ENCODE measurements at places on chromosomes 2 and 18.

DNA sequence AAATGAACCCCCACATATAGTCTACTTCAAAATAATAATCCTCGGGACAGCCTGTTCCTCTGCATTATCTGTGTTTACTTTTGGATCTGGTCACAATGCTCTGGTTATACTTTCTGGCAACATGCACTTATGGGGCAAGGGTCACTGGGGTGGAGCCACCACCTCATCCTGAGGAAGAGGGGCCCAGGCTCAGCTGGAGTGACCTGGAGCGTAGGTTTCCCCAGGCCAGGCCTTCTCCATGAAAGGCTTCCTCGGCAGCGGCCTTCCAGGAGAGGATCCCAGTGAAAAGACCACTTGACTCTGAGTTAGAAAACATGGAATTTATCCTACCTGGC lies 237.4 kb downstream of the SETBP1 start:
- no peaks in the 10 kb centered on the region for H3K27me3 ChIP-seq
- H3K4me3 ChIP-seq: no peak overlapping the region
- DNase-seq: no peak
- H3K4me1 ChIP-seq: peaks cover 5% of the 10 kb centered on the region

- peak overlapping the region; percentile 5 for H3K27ac ChIP-seq
- H3K36me3 ChIP-seq: no peaks in the 10 kb centered on the region
- no peak overlapping the region for H3K4me3 ChIP-seq
- DNase-seq: peak; percentile 54
- H3K4me1 ChIP-seq: no peaks in the 10 kb centered on the region
- H3K27me3 ChIP-seq: no peaks in the 10 kb centered on the region
Observed at GRCh38 chr18:12766986-12767433, 64.2 kb downstream of the PSMG2 start.

DNA sequence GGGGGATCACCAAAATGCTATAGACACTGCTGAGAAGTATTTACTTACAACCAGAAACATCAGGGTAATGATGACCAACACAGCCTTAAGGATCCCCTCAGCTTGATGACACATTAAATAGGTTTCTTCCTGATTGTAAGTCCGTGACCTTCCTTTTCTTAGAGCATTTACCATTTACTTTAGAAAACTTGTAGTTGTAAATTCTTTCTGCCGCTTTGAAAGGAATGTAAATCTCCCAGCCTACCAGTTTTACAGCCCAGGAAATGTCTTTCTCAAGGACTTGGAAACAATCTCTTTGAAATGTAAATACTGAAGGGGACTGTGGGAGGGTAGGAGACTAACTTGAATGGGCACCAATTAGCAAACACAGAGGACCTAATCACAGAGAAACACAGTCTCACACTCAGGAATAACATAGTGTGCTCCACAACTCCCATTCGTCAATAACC lies 278.6 kb downstream of the DSC3 start:
- H3K4me3 ChIP-seq: no peak overlapping the region
- no peaks in the 10 kb centered on the region for H3K27me3 ChIP-seq
- no peak for DNase-seq
- H3K4me1 ChIP-seq: peaks cover 5% of the 10 kb centered on the region
- H3K36me3 ChIP-seq: no peaks in the 10 kb centered on the region

DNA sequence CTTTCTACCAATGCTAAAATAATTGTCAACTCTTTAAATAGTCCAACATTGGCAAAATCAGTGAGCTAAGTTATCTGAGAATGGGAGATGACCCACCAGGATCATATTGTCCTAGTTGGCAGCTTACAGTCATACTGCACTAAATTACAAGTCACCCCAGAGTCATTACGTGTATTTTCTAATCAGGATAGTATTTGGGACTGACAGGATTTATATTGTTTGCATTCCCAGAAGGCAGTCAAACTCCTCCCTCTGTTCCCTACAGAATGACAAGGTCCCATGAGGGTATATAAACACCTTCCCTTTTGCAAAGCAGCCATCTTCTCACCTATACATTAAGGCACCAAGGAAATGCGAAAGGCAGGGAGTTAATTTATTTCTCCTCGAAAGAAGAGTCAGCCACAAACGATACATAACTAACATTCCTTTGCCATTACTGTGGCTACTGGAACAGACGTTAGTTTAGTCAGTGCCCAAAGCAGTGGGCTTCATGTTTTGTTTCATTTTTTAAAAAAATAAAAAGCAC lies 125.3 kb downstream of the ANTXR1 start:
- DNase-seq: no peak
- H3K4me3 ChIP-seq: no peak overlapping the region
- H3K27me3 ChIP-seq: no peaks in the 10 kb centered on the region
- no peak overlapping the region for H3K27ac ChIP-seq

DNA sequence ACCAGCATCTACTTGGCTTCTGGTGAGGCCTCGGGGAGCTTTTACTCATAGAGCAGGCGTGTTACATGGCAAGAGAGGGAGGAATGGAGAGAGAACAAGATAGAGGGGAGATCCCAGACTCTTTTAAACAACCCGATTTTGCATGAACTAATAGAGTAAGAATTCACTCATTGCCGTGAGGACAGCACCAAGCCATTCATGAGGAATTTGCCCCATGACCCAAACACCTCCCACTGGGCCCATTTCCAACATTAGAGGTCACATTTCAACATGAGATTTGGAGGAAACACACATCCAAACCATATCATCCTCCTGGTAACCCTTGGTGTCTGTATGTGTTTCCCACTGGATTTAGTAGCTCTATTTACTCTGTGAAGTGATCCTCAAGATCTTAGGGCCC lies 249.9 kb upstream of the SP5 start:
- no peak overlapping the region for H3K4me3 ChIP-seq
- H3K27ac ChIP-seq: no peak overlapping the region
- peak; percentile 21 for DNase-seq
- no peaks in the 10 kb centered on the region for H3K4me1 ChIP-seq
- no peaks in the 10 kb centered on the region for H3K27me3 ChIP-seq

GRCh38 chr18:3810296-3810695 lies 360.3 kb downstream of the TGIF1 start:
- H3K4me3 ChIP-seq: no peak overlapping the region
- H3K27me3 ChIP-seq: no peaks in the 10 kb centered on the region
- H3K4me1 ChIP-seq: no peaks in the 10 kb centered on the region
- peak; percentile 69 for DNase-seq
- no peaks in the 10 kb centered on the region for H3K36me3 ChIP-seq

DNA sequence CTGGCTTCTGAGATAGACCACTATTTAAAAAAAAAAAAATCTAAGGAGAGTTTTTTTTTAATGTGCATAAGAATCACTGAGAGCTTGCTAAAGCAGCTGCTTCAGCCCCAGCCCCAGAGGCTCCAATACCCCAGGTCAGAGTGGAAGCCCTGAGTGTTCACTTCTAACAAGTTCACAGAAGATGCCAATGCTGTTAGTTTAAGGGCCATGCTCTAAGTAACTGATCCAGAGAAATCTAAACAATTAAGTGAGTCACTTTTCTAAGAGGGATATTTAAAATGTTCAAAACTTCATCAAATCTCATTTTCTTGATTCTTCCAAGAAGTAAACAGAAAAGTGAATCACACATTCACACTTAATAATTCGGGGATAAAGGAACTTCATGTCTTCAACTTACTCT lies 126.4 kb upstream of the CD226 start:
- H3K4me1 ChIP-seq: no peaks in the 10 kb centered on the region
- H3K36me3 ChIP-seq: no peaks in the 10 kb centered on the region
- no peaks in the 10 kb centered on the region for H3K27me3 ChIP-seq
- no peak overlapping the region for H3K4me3 ChIP-seq

DNA sequence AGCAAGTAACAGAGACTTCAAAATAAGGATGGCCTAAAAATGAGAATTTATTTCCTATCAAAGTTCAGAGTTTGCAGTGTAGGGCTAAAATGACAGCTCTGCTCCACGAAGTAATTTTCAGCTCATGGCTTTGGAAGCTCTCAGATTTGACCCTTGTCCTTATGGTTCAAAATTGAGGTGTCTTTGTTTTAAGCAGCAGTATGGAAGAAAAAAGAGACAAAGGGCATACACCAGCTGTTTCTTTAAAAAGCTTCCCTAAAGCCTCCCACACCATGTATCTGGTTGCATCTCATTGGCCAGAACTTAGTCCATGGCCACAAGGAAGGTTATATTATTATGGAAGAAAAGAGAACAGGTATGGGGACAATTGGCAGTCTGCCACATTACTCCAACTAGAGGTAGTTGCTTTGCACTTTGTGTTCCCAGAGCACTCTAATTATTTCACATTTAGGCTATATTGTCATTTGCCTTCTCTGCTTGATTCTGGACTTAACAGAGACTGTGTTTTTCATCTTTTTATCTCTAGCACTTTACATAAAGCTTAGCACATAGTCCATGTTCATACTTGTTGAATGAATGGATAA lies 180.4 kb downstream of the MCFD2 start:
- H3K36me3 ChIP-seq: no peaks in the 10 kb centered on the region
- no peak overlapping the region for H3K4me3 ChIP-seq
- H3K4me1 ChIP-seq: peaks cover 3% of the 10 kb centered on the region
- DNase-seq: no peak

- peaks cover 32% of the 10 kb centered on the region for H3K27me3 ChIP-seq
- H3K36me3 ChIP-seq: no peaks in the 10 kb centered on the region
- peak overlapping the region; percentile 86 for H3K4me3 ChIP-seq
- H3K27ac ChIP-seq: peak overlapping the region; percentile 94
Observed at GRCh38 chr2:202034249-202035088, 814 bp downstream of the FZD7 start.

DNA sequence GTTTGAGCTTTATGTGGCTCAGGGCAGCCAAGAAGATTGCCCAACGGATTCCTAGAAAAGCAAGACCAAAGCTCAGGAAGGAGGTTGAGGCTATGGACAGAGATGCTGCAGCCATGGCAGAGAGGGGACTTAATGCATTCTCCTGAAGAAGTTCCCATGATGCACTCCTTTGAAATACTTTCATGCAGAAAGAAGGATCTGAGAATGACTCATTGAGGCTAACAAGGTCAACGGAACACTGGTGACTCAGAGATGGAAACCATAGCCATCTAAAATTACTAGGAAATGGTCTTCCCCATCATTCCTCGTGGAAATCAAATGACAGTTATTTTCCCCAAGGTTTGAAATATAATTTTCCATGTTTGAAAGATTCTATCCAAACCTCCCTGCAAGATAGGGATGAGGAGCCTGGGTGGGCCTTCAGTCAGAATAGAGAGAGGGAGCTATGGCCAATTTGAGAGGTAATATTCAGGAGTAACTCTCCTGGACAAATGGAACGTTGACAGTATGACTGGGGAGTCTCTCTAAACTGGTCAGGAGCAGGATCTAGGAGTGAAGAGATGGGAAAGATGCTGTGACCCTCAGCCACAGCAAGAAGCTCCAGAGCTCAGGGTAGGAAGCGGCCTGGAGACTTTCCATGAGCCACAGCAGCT lies 63.0 kb downstream of the REEP1 start:
- H3K27me3 ChIP-seq: no peaks in the 10 kb centered on the region
- no peak overlapping the region for H3K27ac ChIP-seq
- no peak for DNase-seq

DNA sequence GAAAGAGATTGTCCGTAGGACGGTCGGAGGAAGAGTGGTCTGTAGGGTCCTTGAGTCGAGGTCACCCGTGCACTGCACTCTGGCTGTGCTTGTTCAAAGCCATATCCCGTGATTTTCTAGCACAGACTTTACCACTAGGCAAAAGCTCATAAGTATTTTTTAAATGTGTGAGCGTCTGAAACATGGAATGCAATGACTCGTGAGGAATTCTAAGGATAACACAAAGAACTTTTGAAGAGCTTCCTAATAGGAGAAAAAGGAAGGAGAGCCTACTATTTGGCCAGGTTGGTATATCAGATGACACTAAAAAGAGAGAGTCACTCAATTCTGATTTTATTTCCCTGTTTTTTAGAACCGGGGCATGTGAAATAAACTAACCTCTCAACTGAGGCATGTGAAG lies 68.3 kb downstream of the CD28 start:
- no peak for DNase-seq
- H3K4me1 ChIP-seq: no peaks in the 10 kb centered on the region
- H3K36me3 ChIP-seq: no peaks in the 10 kb centered on the region
- H3K4me3 ChIP-seq: no peak overlapping the region
- H3K27ac ChIP-seq: no peak overlapping the region

- peaks cover 13% of the 10 kb centered on the region for H3K36me3 ChIP-seq
- no peaks in the 10 kb centered on the region for H3K27me3 ChIP-seq
- peak; percentile 55 for DNase-seq
- no peak overlapping the region for H3K4me3 ChIP-seq
- H3K4me1 ChIP-seq: no peaks in the 10 kb centered on the region
- no peak overlapping the region for H3K27ac ChIP-seq
Observed at GRCh38 chr18:5439986-5440696, 103.7 kb downstream of the EPB41L3 start.

DNA sequence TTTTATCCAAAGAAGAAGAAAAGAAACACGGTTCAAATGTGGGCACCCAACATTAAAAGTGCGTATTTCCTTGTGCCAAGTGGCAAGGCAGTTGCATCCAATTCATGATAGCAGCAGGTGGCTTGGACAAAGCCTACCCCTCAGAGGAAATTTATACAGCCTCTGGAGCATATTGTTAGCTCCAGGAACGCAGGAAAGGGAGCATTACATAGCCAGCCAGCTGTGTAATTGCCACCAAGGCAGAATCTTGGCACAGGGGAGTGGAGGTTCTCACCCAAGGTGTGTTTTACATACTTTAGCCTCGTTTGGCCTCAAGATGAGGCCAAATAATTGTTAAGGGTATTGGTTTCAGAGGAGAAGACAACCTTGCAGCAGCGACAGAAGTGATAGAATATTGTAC lies 526.9 kb downstream of the TMEM182 start:
- no peaks in the 10 kb centered on the region for H3K36me3 ChIP-seq
- peaks cover 8% of the 10 kb centered on the region for H3K27me3 ChIP-seq
- DNase-seq: no peak
- no peak overlapping the region for H3K27ac ChIP-seq
- H3K4me3 ChIP-seq: no peak overlapping the region

DNA sequence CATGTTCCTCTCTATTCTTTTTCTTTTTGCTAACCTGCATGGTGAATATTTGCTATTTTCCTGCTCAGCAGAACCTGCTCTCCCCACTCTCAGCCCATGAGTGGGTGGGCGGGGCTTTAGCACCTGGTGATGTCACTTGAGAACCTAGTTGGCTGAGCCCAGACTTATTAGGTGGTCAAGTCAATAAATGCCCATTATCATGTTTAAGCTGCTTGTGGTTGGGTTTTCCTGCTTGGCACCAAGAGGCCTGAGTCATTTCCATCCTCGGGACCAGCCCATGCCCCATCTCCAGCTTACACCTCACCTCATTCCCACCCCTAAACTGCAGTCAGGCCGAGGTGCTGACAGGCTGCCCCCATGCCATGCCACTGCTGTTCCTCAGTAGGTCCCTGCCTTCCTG lies 226.6 kb downstream of the ANKRD30B start:
- H3K27ac ChIP-seq: no peak overlapping the region
- H3K36me3 ChIP-seq: no peaks in the 10 kb centered on the region
- H3K27me3 ChIP-seq: no peaks in the 10 kb centered on the region
- no peak overlapping the region for H3K4me3 ChIP-seq

DNA sequence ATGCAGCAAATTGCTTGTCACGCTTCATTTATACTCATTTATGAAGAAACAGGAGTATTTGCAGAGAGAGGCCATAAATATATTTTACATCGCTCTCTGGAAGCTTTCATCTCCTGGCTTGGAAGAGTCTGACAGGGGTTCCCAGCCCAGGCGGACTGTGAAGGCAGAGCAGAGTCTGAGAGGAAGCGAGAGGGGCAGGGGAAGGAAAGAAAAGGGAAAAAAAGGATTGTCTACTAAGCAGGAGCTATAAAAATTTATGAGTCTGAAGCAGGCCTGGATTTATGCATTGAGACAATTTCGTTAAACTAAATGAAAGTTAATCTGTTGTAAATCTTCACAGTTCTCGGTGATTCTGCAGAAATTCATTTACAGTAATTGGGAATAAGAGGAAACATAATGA lies 143.9 kb upstream of the GYPC start:
- no peak overlapping the region for H3K4me3 ChIP-seq
- no peak overlapping the region for H3K27ac ChIP-seq
- no peaks in the 10 kb centered on the region for H3K4me1 ChIP-seq
- no peaks in the 10 kb centered on the region for H3K27me3 ChIP-seq
- H3K36me3 ChIP-seq: no peaks in the 10 kb centered on the region
